Aorta (tissue), 5 donors: ENCODE measurements at places on chromosomes 12 and 14. TPM values are rescaled to one million over a fixed set of nuclear protein-coding genes. Genes with fewer than 3 reads are reported as not detected.

UNC119B gene
- total RNA-seq: 24.4 TPM

- no peaks in the 10 kb centered on the region for H3K4me1 ChIP-seq
- no peak overlapping the region for H3K27ac ChIP-seq
- H3K27me3 ChIP-seq: no peaks in the 10 kb centered on the region
- no peak for DNase-seq
- H3K4me3 ChIP-seq: no peak overlapping the region
Measured at GRCh38 chr12:27394676-27395075, 51.9 kb upstream of the SMCO2 start.

DNA sequence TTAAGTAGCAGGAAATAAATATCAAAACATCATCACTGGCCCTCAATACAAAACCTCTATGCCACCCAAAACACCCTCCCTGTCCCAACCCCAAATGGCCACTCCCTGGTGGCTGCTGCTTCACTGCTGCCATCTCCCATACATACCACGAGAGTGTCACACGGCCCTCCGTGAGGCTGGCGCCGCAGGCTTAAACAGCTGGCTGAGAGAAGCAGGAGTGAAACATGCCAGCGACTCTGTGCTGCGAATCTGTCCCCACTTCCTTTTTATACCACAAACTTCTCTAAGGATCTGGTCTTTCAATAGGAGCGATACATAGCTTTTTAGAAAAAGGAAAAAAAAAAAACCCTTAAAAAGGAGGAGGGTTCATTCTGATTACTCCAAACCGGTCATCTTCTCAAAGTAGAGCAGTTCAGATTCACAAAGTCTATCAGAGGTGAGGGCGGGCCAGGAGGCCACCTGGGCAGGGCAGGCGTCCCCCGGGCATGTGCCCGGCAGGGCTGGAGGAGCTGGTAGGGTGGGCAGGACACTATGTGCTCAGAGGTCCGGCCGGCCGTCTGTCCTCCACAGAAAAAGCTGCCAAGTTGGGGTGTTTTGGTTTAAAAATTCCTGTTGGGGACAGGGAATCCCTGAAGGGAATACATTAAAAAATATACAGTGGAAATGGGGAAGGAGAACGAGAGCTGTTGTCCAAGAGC is 26.5 kb downstream of the MAX start:
- peaks cover 2% of the 10 kb centered on the region for H3K4me1 ChIP-seq
- H3K36me3 ChIP-seq: no peaks in the 10 kb centered on the region
- H3K4me3 ChIP-seq: no peak overlapping the region
- H3K27ac ChIP-seq: no peak overlapping the region
- DNase-seq: peak; percentile 83

HOXC9 gene
- 2.6 TPM for total RNA-seq

GRCh38 chr12:8612629-8613028 is at the start of gene AICDA:
AICDA (minus strand) TSS chr12:8612859; CDS start chr12:8612767, 92 bp downstream.
- H3K4me3 ChIP-seq: no peak within 1 kb of the TSS
- no peak for DNase-seq
- H3K4me1 ChIP-seq: no peaks in the 10 kb centered on the region
- no peak within 1 kb of the TSS for H3K27ac ChIP-seq

B4GALNT3 gene
- total RNA-seq: 17.4 TPM

- H3K4me3 ChIP-seq: no peak overlapping the region
- no peaks in the 10 kb centered on the region for H3K36me3 ChIP-seq
- H3K27me3 ChIP-seq: no peaks in the 10 kb centered on the region
Measured at GRCh38 chr14:51533872-51534553, 117.7 kb upstream of the FRMD6 start.

- no peak overlapping the region for H3K27ac ChIP-seq
- H3K36me3 ChIP-seq: no peaks in the 10 kb centered on the region
- H3K27me3 ChIP-seq: no peaks in the 10 kb centered on the region
- no peaks in the 10 kb centered on the region for H3K4me1 ChIP-seq
- no peak overlapping the region for H3K4me3 ChIP-seq
Measured at GRCh38 chr14:28608851-28609828, 157.4 kb upstream of the FOXG1 start.

ESPL1 gene
- total RNA-seq: 2.8 TPM

DNA sequence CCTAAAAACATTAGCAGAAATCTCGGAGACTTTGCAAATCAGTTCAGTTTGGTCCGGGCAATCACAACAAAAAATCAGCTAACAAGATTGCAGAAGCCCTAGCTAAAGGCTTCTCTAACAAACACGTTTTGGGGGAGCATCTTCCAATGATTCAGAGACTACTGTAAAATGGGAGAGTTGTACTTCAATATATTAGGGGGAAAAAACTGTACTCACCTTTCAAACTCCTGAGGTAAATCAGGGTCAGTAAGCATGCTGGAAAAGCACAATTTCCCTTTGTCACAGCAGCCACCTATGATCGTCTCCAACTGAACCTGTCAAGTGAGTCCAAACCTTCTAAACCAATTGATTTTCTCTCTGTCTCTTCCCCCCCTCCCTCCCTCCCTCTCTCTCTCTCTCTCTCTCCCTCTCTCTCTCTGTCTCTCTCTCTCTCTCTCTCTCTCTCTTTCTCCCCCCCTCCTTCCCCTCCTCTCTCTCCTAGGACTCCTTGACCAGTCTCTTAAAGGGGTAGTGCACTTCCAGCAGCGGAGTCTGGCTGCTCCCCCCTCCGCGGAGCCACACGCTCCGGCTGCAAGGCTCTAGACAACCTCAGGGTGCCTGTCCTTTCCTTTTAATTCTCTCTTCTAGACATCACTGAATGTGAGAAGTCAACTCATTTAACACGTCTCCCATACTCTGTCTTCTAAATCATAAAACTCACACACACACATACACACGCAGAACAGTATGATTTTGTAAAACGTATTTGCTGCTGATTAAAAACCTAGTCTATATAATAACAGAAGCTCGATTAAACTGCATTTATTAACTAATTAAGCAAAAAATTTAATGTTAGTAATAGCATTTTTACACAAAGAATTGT is at the start of gene SOX5:
TSS of gene SOX5 (minus strand) at position 323 of the 862 bp plus-strand sequence. CDS start at position 254, 69 bp downstream.
- no peaks in the 10 kb centered on the region for H3K36me3 ChIP-seq
- peak; percentile 62 for DNase-seq
- H3K27me3 ChIP-seq: no peaks in the 10 kb centered on the region
- H3K4me1 ChIP-seq: no peaks in the 10 kb centered on the region
- H3K4me3 ChIP-seq: peak within 1 kb of the TSS; percentile 99

DNA sequence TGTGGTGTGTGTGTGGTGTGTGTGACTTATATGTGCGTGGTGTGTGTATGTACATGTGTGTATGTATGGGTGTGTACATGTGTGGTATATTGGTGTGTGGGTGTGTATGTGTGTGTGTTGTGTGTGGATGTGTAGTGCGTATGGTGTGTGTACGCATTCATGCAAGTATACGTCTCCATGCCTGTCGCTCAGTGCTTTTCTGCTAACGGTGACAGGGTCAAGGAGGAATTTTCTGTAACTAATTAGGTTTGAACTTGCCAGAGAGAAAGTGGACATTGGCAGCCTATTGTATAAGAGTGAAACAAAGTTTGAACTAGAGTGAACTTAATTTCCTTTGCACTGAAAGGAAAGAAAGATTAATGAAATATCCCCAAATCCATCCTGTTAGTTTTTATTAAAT is 120.9 kb upstream of the GSC start:
- H3K4me3 ChIP-seq: no peak overlapping the region
- H3K36me3 ChIP-seq: no peaks in the 10 kb centered on the region
- H3K27me3 ChIP-seq: no peaks in the 10 kb centered on the region
- no peak for DNase-seq

- H3K4me3 ChIP-seq: peak within 1 kb of the TSS; percentile 88
- DNase-seq: peak; percentile 89
- H3K27ac ChIP-seq: peak within 1 kb of the TSS; percentile 19
- no peaks in the 10 kb centered on the region for H3K36me3 ChIP-seq
Measured at GRCh38 chr14:32202998-32203882, at the start of gene RNU6-8. RNU6-8 (minus strand) TSS chr14:32203269.

DNA sequence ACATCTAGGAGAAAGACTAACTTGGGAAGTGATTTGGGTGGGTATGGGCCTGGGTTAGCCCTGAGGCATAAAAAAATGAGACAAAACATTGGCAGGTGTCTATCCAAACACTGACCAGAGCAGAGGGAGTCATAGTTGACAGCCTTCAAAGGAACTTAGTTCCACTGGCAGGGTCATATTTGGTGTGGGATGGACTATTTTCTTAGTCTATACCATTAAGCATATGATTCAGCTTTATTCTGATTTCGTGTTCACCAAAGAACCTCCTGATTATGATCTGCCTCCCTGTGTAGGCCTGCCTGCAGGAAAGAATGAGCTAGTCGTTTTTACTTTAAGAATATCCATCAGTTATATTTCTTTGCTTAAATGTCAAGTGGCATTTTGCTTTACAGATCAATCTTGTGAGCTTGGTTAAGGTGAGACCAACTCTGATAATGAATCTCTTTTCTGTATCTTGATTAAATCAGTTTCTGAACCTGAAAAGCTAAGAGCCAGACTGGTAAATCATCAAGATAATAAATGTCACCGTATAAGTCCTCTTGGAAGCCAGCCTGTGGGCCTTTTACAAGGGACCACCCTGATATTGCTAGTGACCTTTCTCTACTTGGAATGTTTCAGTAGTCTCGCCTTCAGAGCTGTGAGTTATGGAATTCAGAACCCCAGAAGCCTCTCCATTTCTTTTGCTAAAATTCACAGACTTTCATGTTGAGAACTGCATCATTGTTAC is 182.9 kb downstream of the MON2 start:
- no peaks in the 10 kb centered on the region for H3K36me3 ChIP-seq
- no peak for DNase-seq
- no peak overlapping the region for H3K4me3 ChIP-seq
- H3K27ac ChIP-seq: no peak overlapping the region
- no peaks in the 10 kb centered on the region for H3K4me1 ChIP-seq

L3HYPDH gene
- 31.4 TPM for total RNA-seq

GRCh38 chr12:108666401-108666881 is 32.7 kb upstream of the SELPLG start:
- H3K36me3 ChIP-seq: peaks cover 3% of the 10 kb centered on the region
- H3K27ac ChIP-seq: no peak overlapping the region
- H3K27me3 ChIP-seq: no peaks in the 10 kb centered on the region
- no peak overlapping the region for H3K4me3 ChIP-seq

DNA sequence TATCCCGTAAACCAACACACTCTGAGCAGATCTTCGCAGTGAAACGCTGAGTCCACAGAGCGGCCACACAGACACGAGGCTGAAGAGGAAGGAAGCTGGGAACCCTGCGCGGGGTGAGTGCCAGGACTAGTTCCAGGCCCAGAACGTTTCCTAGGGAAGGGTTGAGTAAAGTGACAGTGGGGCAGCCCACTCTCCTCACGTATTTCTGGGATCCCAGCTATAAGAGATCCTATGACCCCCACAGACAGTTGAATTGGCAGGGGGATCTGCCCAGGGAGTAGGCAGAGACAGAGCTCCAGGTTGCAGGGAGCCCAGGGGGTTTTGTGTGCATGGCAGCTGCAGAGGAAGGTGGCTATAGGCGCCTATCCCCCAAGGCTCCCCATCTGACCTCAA is 51.1 kb downstream of the GTF2A1 start:
- peak overlapping the region; percentile 87 for H3K27ac ChIP-seq
- peaks cover 2% of the 10 kb centered on the region for H3K36me3 ChIP-seq
- H3K4me1 ChIP-seq: no peaks in the 10 kb centered on the region
- peak overlapping the region; percentile 24 for H3K4me3 ChIP-seq
- H3K27me3 ChIP-seq: no peaks in the 10 kb centered on the region

DNA sequence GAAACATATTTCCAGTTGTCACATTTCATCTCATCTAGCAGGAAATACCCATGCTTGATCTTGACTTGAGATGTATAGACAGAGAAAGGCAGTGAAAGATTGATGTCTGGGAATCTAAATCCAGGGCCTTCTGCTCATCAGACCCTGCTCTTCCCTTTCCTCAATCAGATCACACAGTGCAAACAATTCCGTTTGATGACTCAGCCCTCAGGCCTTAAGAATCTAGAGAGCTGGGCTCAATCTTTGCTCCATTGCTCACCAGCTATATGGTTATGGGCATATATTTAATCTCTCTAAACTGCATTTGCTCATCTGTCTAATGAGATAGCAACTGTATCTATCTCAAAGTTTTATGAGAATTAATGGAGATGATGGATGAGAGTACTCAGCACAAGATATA is 201.8 kb upstream of the CCDC196 start:
- no peak overlapping the region for H3K4me3 ChIP-seq
- no peak overlapping the region for H3K27ac ChIP-seq
- no peaks in the 10 kb centered on the region for H3K36me3 ChIP-seq
- no peak for DNase-seq
- no peaks in the 10 kb centered on the region for H3K27me3 ChIP-seq

- H3K4me1 ChIP-seq: no peaks in the 10 kb centered on the region
- no peak for DNase-seq
- no peaks in the 10 kb centered on the region for H3K27me3 ChIP-seq
- no peaks in the 10 kb centered on the region for H3K36me3 ChIP-seq
- H3K27ac ChIP-seq: no peak overlapping the region
Measured at GRCh38 chr14:100910888-100911664, 7.6 kb upstream of the RTL1 start.

GRCh38 chr14:88129306-88130056 is 124.5 kb downstream of the GPR65 start:
- H3K27ac ChIP-seq: no peak overlapping the region
- H3K27me3 ChIP-seq: no peaks in the 10 kb centered on the region
- DNase-seq: no peak
- peaks cover 1% of the 10 kb centered on the region for H3K4me1 ChIP-seq
- H3K36me3 ChIP-seq: no peaks in the 10 kb centered on the region
- no peak overlapping the region for H3K4me3 ChIP-seq

GRCh38 chr14:90553921-90554336 is 157.1 kb downstream of the CALM1 start:
- no peak overlapping the region for H3K27ac ChIP-seq
- H3K27me3 ChIP-seq: no peaks in the 10 kb centered on the region
- H3K36me3 ChIP-seq: no peaks in the 10 kb centered on the region
- no peaks in the 10 kb centered on the region for H3K4me1 ChIP-seq
- H3K4me3 ChIP-seq: no peak overlapping the region

GRCh38 chr14:97021571-97022168 is 224.5 kb downstream of the VRK1 start:
- no peak overlapping the region for H3K4me3 ChIP-seq
- no peaks in the 10 kb centered on the region for H3K27me3 ChIP-seq
- no peak for DNase-seq
- H3K27ac ChIP-seq: no peak overlapping the region

DNA sequence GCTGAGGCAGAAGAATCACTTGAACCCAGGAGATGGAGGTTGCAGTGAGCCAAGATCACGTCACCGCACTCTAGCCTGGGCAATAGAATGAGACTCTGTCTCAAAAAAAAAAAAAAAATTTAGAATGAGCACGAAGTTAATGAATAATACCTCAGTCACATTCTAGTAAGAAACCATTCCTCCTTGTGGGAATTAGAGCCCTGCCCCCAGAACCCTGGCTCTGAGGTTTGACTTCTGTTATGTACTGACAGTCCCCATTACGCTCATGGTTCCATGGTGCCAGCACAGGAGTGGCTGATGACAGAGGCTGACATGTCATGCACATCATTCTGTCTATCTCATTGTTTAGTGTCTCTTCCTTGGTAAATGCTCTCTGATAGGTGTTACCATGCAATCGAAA is 132.6 kb upstream of the FGD4 start:
- no peak overlapping the region for H3K4me3 ChIP-seq
- H3K27me3 ChIP-seq: no peaks in the 10 kb centered on the region
- DNase-seq: no peak
- H3K36me3 ChIP-seq: no peaks in the 10 kb centered on the region
- H3K4me1 ChIP-seq: no peaks in the 10 kb centered on the region
- H3K27ac ChIP-seq: no peak overlapping the region

GRCh38 chr14:21267886-21268616 is 1.2 kb downstream of the HNRNPC start:
- peak overlapping the region; percentile 99 for H3K4me3 ChIP-seq
- DNase-seq: no peak

GRCh38 chr14:79021766-79022165 is 851.6 kb downstream of the NRXN3 start:
- H3K36me3 ChIP-seq: no peaks in the 10 kb centered on the region
- H3K27ac ChIP-seq: no peak overlapping the region
- DNase-seq: no peak
- no peaks in the 10 kb centered on the region for H3K27me3 ChIP-seq
- no peak overlapping the region for H3K4me3 ChIP-seq

PCED1B gene
- 12.6 TPM for total RNA-seq
